ENCODE measurements at places on chromosomes 12 and 14.
A peak's percentile ranks its signal among the peaks of the same experiment; 100 is the strongest.

DNA sequence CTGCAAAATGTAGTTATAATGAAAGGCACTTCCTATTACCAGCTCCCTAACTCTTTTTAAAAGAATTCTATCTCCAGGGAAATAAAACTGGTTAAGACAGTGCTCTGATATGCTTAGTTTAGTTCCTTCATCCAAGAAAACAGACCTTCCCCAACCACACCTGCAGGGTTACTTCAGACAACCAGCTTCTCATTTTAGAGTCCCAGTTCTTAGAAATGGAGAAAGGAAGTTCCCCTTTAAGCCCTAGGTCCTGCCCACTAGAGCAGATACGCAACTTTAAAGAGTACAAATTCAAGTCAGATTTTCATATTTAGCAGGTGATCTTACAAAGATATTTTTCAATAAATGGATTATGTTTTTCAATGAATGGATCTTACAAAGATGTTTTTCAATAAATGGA is 4.4 kb upstream of the WSB2 start:
- DNase-seq, result no peak

DNA sequence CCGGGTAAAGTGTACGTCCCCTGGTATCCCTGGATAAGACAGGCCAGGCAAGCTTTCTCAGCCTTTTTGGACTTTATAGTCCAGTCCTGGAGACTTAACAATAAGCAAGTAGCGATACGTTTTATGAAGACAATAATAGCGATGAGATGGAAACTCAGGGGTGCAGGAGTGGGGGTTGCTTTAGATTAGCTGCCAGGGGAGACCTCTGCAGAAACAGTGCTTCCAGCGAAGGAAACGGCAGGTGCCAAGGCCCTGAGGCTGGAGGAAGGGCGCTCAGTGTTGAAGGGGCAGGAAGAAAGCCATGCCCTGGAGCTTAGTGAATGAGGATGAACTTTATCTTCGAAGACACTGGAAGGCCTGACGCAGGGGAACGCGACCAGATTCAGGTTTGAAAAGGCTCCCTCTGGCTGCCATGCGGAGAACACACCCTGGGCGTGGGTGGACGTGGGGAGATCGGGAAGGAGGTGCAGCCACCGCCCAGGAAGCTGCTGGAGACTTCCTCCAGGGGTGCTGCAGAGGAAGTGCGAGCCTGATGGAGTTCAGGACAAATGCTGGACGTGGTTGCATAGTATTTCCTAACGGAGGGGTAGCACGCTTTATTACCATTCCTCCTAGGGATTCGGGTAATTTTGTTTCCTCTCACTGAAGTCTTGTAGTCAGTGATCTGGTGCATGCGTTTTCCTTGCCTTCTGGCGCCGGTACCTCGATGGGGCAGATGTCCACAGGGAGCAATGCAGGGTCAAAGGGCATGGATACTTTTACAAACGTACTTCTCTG is 26.1 kb upstream of the UBC start:
- DNase-seq, result peak; percentile 93

DNA sequence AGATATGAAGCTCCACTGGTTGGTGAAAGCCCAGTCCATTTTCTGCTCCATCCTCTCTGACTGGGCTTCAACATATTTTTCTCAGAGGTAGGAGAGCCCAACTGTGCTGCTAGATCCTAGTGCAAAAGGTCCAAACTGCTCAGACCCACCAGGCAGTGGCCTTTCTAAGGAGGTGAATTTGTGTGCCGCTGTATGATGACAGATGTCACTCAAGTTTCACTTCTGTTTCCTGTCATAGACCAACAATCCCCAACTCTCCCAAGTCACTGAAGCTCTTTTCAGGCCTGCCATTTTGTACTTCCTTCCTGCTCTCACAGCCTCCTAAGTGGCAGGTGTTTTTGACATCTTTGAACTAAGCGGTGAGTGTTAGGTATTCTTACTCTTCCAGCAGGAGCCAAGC is 16.4 kb upstream of the RNASE4 start:
- no peak for DNase-seq

GRCh38 chr12:6231359-6232268 is 31.4 kb downstream of the CD9 start:
- no peak for DNase-seq

GRCh38 chr14:33811721-33812120 is 139.2 kb downstream of the EGLN3 start:
- no peak for DNase-seq

- DNase-seq, result peak; percentile 97
These were observed 4.9 kb downstream of the VAMP1 start for GRCh38 chr12:6465467-6466183.

DNA sequence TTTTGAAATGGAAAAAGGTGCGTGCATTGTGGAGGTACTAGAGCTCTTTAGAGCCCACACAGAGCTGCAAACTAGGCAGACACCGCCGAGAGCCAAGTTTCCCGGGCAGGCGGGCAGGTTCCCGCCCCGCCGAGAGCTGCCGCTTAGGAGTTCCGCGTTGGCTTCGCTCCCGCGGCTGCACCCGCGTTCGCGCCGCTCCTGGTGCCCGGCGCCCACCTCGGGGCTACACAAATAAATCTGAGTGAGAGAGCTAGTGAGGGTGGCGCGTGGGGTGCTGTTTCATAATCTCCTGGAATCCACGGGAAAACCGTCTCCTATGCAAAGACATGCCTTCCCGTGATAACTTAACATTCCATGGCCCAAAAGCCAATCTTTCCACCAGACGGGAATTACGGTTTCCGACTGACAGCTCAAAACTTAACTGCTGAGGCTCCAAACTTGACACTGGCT is 645 bp downstream of the KITLG start:
- peak; percentile 81 for DNase-seq

DNA sequence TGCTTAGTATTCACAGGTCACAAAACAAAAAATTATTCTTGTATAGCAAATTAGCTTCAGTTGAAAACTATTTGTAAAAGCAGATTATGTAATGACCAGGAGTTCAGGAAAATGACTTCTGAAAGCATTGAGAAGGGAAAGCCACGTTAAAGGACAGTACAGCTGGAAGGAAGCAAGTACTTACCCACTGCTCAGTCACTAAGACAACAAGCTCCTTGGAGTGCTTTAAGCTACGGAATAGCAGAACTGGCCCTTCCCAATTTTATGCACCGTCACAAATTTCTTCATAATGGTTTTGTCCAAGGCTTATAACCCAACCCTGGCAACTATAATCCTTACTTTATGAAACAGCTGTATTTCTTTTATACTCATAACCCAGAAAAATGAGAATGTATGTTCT is 13.0 kb upstream of the SNAPC1 start:
- DNase-seq, result no peak

DNA sequence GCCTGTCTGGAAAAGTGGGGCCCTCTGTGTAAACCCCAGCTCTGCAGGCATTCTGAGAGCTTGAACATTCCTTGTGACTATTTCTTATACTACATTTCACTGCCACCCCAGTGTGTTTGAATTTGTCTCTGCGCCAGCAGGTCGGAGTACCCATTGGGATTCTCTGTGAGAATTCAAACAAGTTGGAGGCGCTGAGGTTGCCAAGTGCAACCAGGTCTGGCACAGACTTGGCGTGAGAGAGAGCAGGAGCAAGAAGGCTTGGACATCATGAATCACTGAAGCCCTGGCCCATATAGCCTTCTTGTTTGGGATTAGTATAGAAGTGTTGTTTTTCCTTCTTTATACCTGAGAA is 33.0 kb upstream of the ATP2A2 start:
- no peak for DNase-seq

DNA sequence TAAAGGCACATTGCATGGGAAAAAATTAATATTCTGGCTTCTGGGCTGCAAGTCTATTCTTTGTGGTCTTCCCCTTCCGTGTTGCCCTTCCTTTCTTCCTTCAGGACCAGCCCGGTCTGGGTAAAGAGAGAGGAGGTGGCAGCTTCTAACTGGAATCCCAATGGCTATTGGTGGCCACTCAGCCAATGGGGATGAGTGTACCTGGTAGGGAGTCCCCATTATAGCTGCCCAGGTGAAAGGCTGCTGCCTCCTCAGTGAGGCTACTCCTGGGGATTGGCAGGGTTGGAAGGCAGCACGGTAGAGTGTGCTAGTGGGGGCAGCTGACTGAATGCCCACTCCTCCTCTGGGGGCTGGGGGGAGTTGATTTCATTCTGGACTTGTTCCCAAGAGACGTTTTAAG is 112.6 kb downstream of the RBM19 start:
- peak; percentile 68 for DNase-seq

DNA sequence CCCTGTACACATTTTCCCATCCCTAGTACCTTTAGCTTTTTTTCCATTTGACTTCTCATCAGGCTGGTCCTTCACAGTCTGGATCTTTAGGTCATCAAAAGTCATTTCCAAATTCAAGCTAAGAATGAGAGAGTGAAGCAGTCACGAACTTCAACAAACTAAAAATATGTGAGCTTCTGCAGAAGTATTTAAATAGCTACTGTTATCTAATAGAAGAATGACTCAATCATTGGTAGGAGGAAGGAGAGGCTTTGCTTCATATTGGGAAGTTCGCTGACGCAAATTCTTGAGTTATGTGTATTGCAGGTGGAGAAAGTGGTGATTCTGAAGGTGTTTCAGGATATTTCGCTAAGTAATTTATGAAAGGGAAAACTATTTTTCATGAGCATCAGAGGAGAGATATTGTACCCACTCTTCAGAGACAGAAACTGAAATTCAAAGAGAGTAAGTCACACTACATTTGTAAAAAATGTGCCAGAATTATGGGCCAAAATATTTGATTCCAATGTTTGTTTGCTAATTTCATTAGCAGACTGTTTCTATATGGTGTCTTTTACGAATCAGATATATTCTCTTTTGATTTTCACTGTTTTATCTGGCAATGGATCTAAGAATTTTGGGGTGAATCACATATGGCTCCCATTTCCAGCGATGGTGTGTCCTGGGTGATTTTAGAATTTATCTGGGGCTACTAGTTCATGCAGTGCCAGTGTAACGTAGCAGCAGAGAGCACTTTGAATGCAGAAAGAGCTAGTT is at the start of gene OLR1:
Gene OLR1, minus strand, starts transcription at position 160 of the 756 bp plus-strand sequence. Its CDS starts 55 bp downstream, at position 105.
- DNase-seq, result no peak
